ENCODE measurements at places on chromosomes 3 and 15.

DNA sequence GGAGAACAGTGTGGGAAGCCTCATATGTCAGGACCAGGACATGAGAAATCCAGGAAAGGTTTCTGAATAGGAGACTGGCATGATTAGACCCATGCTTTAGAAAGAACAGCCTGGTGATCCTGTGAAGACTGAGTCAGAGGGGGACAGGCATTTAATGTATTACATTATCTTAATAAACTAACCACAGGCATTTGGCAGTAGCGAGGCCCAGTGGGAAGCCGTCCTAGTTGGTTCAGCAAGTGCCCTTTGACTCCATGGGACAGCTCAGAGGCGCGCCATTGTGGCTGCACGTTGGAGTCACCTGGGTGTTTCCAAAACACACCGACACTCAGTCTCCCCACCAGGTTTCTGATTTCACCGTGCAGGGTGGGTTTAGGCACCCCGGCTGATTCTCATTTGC is 90.5 kb upstream of the DGKG start:
- H3K4me1 ChIP-seq: no peaks in the 10 kb centered on the region
- no peaks in the 10 kb centered on the region for H3K36me3 ChIP-seq
- peak; percentile 66 for DNase-seq
- H3K27ac ChIP-seq: no peak overlapping the region
- H3K27me3 ChIP-seq: no peaks in the 10 kb centered on the region

DNA sequence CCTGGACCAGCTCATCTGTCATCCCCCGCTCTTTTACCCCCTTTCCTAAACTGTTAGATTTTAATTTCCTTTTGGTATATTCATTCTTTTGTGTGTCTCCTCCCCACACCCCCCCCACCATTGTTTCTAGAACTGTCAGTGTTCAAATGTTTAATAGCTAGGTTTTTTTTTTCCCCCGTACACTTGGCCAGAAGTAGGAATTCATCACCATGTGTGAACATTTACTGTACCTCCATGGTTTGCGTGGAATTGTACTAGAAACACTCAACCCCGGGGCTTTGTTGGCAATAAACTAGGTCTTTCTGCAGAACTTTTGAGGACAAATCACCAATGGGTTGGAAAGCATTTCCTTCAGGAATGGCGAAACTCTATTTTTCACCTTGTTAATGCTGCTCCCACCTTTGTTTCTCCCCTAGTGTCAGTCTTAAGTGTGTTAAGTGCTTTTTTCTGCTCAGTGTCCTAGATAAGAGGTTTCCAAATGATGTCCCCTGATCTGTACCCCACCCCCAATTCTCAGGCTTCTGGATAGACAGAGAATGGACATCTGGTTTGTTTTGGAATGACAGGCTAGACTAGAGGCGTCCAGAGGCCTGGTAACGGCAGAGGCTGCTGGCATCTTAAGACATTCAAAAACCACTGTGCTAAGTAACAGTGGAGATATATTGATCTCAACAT is 76.8 kb downstream of the SMAD3 start:
- H3K36me3 ChIP-seq: 0 out of 2 replicates have a peak, but pooled peaks cover 4% of the 10 kb centered on the region
- H3K27me3 ChIP-seq: no peaks in the 10 kb centered on the region
- H3K4me3 ChIP-seq: no peak overlapping the region
- peak overlapping the region; percentile 98 for H3K27ac ChIP-seq

GRCh38 chr15:51838270-51838669 is 8.8 kb downstream of the TMOD3 start:
- DNase-seq: no peak
- no peaks in the 10 kb centered on the region for H3K27me3 ChIP-seq
- H3K4me3 ChIP-seq: no peak overlapping the region

GRCh38 chr3:14780927-14781507 is 37.7 kb upstream of the FGD5 start:
- H3K27ac ChIP-seq: no peak overlapping the region
- H3K27me3 ChIP-seq: no peaks in the 10 kb centered on the region
- no peaks in the 10 kb centered on the region for H3K4me1 ChIP-seq

- peak overlapping the region; percentile 47 for H3K27ac ChIP-seq
- H3K27me3 ChIP-seq: no peaks in the 10 kb centered on the region
- no peaks in the 10 kb centered on the region for H3K36me3 ChIP-seq
- peaks cover 9% of the 10 kb centered on the region for H3K4me1 ChIP-seq
- DNase-seq: no peak
Observed at GRCh38 chr3:23600167-23600871, 205.4 kb upstream of the UBE2E1 start.

DNA sequence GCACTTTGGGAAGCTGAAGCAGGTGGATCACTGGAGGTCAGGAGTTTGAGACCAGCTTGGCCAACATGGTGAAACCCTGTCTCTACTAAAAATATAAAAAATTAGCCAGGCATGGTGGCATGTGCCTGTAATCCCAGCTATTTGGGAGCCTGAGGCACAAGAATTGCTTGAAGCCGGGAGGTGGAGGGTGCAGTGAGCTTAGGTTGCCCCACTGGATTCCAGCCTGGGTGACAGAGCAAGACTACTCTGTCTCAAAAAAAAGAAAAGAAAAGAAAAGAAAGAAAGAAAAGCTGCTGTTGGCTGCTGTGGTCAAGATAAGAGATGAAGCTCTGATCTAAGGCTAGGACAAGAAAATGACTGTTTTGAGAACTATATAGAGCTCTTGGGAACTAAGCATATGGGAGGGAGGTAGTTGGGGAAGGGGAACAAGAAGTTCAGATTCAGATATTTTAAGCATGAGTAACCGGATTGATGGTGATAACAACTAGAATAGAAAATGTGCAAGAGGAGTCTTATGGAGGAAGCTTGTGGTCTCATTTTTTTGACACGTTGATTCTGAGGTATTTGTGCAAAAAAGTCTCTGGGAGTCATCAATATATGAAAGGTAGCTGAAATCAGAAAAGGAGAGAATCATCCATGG is 25.7 kb downstream of the DNAH12 start:
- H3K27ac ChIP-seq: no peak overlapping the region
- no peaks in the 10 kb centered on the region for H3K36me3 ChIP-seq
- peaks cover 7% of the 10 kb centered on the region for H3K4me1 ChIP-seq
- no peak overlapping the region for H3K4me3 ChIP-seq

DNA sequence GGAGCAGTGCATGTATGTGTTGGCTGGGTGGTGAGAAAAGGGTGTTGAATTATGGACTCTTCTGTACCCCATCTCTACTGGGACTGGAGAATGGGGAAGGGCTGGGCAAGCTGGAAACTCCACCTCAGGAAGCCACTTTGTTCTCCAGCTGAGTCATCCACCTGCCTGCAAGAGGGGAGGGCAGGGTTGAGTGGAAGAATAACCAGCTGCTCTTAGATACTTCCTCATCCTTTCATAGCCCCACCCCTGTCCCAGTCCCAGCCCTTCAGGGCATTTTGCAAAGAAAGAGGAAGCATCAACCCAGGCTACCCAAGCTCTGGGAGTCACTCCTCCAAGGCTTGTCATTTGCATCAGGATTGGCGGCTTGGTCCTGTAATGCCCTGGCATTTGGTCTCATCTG is 33.1 kb downstream of the RAB11A start:
- peak overlapping the region; percentile 43 for H3K27ac ChIP-seq
- H3K27me3 ChIP-seq: no peaks in the 10 kb centered on the region
- peaks cover 62% of the 10 kb centered on the region for H3K36me3 ChIP-seq

GRCh38 chr15:39599871-39600270 is 19.0 kb downstream of the THBS1 start:
- no peak overlapping the region for H3K4me3 ChIP-seq
- H3K27me3 ChIP-seq: no peaks in the 10 kb centered on the region
- DNase-seq: no peak
- H3K36me3 ChIP-seq: peaks cover 21% of the 10 kb centered on the region

- no peak for DNase-seq
- no peak overlapping the region for H3K27ac ChIP-seq
- peaks cover 7% of the 10 kb centered on the region for H3K4me1 ChIP-seq
- H3K4me3 ChIP-seq: no peak overlapping the region
Observed at GRCh38 chr3:140189976-140190375, 255.0 kb downstream of the CLSTN2 start.

DNA sequence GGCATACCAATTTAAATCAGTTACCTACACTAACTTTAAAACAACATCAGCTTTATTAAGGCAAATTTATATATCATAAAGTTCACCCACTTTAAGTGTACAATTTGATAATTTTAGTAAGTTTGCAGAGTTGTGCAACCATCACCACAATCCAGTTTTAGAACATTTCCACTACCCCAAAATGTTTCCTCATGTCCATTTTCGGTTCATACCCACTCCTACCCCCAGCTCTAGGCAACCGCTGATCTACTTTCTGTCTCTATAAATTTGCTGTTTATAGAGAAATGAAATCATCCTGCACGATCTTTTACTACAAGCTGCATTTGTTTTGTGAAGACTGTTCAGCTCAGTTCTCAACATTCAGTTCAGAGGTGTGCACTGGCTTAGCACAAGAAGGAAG is 31.5 kb upstream of the FAM81A start:
- H3K27ac ChIP-seq: no peak overlapping the region
- H3K4me3 ChIP-seq: no peak overlapping the region
- DNase-seq: no peak
- no peaks in the 10 kb centered on the region for H3K36me3 ChIP-seq
- H3K27me3 ChIP-seq: no peaks in the 10 kb centered on the region

- DNase-seq: no peak
- H3K36me3 ChIP-seq: no peaks in the 10 kb centered on the region
- no peaks in the 10 kb centered on the region for H3K27me3 ChIP-seq
- no peak overlapping the region for H3K4me3 ChIP-seq
Observed at GRCh38 chr15:75350601-75351361, 3.9 kb downstream of the NEIL1 start.

GRCh38 chr15:39501366-39502081 is 79.4 kb upstream of the THBS1 start:
- no peaks in the 10 kb centered on the region for H3K36me3 ChIP-seq
- H3K27me3 ChIP-seq: no peaks in the 10 kb centered on the region
- peaks cover 6% of the 10 kb centered on the region for H3K4me1 ChIP-seq

GRCh38 chr15:101046826-101047225 is 127.7 kb downstream of the LRRK1 start:
- H3K27ac ChIP-seq: no peak overlapping the region
- peak; percentile 29 for DNase-seq

- no peaks in the 10 kb centered on the region for H3K4me1 ChIP-seq
- H3K27ac ChIP-seq: no peak overlapping the region
- no peaks in the 10 kb centered on the region for H3K27me3 ChIP-seq
- no peak overlapping the region for H3K4me3 ChIP-seq
- 0 out of 2 replicates have a peak, but pooled peaks cover 7% of the 10 kb centered on the region for H3K36me3 ChIP-seq
- DNase-seq: no peak
Observed at GRCh38 chr3:160265088-160265487, 39.9 kb downstream of the C3orf80 start.

GRCh38 chr15:83554558-83554957 is 99.4 kb upstream of the ADAMTSL3 start:
- no peak overlapping the region for H3K4me3 ChIP-seq
- no peak overlapping the region for H3K27ac ChIP-seq
- no peaks in the 10 kb centered on the region for H3K36me3 ChIP-seq
- no peaks in the 10 kb centered on the region for H3K4me1 ChIP-seq
- no peak for DNase-seq
- H3K27me3 ChIP-seq: no peaks in the 10 kb centered on the region

GRCh38 chr15:48062148-48062872 is 58.5 kb upstream of the SLC24A5 start:
- H3K27ac ChIP-seq: no peak overlapping the region
- no peaks in the 10 kb centered on the region for H3K36me3 ChIP-seq
- peaks cover 5% of the 10 kb centered on the region for H3K4me1 ChIP-seq
- DNase-seq: no peak

DNA sequence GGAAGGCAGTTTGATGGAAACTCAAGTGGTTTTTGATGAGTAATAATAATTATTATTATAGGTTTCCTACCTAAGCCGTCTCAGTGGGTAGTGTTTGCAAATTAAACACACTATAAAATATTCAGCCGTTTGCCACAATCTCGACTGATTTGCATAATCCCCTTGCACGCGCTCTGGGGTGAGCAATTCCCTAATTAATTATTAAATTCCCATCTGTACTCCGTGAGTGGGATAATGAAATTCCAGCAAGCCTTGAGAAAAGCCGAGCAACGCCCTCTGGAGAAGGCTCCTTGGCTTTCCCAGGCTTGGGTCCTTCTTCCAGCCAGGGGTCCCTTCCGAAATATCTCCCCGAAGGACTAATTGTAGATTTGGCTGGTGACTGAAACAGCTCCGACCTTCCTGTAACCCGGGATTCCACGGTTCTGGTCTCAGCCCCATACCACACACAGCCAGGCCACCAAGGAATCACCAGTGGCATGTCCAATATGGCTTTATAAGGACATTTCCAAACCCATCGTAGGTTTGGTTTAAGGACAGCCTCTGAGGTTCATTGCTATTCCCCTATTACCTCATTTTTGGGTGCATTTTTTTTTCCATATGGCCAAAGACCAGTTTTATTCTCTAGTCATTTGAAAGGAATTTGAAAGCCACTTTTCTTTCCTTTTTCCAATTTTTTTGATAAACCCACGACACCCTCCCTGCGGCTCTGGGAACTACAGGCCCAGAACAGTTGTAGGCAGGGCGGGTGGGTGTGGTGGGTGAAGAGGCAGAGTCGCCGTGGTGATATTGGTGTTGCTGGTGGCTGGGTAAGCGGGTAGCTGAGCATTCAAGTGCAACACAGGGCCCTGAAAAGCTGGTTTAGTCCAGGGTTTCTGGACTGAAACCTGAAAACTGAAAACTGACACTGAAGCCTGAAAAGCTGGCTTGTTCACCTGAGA is 33.2 kb upstream of the RGMA start:
- no peak for DNase-seq
- H3K4me1 ChIP-seq: no peaks in the 10 kb centered on the region
- H3K27ac ChIP-seq: no peak overlapping the region
- no peaks in the 10 kb centered on the region for H3K27me3 ChIP-seq
- no peak overlapping the region for H3K4me3 ChIP-seq
